Activated CD8-positive, alpha-beta memory T cell treated with anti-CD3 and anti-CD28 coated beads for 1 hour (primary cell): ENCODE measurements at places on chromosomes 6 and 20.

DNA sequence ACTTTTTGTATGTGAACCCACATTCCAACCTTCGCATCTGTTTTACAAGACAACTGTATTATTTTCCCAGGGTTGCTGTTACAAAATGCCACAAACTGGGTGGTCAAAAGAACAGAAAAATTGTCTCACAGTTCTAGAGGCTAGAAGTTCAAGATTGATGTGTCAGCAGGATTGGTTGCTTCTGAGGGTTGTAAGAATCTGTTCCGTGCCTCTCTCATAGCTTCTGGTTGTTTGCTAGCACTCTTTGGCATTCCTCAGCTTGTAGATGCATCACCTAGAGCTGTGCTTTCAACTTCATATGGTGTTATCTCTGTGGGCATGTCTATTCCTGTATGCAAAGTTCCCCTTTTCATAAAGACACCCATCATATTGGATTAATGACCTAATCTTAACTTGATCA is 1067.2 kb downstream of the EPHA7 start:
- no peak for DNase-seq

DNA sequence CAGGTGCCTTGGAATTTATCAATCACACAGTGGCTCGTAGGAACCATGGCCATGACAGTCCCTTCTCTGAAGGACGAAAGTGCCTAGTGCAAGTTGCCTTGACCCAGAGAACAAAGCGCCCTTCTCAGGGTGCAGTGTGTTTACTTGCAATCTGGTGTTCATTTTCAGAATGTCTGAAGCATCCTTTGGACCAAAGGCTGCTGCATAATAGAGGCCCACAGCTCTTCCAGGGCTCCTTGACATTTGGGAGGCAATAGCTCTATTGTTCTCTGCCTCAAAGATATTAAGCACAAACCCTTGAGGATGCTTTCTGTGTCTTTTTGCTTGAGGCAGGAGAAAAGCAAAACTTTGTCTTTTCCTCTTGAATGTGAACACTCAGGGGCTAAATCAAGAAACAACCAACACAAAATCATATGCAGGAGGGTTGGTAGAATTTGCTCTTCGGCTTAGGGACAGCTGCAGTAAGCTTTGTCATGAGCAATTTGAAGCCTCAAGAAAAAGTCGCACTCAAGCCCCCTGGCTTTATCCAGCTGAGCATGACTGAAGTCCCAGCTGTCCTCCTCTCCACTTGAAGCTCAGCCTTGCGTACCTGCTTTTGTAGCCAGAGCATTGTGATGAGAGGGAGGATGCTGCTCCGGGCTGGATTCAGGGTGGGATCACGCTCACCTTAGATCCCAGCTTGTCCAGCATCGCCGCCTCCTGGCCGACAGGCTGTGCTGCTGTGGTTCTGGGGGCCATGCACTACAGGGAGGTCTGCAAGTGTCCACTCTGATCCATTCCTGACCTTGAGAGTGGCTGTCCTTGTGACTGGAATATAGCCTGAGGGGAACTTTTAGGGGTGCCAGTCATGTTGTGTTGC is 495.4 kb downstream of the CDH26 start:
- DNase-seq: no peak

- DNase-seq: no peak
These were observed 687.4 kb downstream of the EPM2A start for GRCh38 chr6:145047891-145048290.

DNA sequence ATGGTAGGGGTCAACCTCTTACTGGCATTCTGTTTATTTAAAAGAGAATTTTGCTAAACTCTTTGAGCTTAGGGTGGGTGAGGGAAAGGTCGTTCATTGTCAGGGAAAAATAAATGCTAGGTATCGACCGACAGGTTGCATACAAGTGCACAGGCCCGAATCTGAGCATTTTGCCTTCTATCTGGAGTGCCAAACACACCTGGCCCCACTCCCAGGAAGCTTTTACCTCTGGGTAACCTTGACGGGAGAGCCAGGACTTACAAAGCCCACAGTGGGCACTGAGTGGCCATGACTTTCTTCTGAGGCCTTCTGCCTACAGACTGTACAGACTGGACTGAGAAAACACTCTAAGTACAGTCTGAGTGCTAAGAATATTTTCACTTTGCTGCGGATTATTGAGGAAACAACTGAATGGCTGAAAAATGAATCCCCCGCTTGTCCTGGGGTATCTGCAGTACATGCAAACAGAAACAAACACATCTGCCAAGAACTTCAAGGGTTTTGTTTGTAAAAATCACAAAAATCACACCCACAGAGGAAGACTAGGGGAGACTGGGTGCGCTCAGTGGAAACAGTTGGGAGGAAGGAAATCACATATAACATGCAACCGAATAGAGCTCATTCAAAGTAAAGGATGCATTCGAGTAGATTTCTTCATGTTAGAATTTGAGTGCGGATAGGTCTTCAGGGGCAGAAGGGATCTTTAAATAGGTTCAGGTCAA is 152.8 kb downstream of the NFATC2 start:
- DNase-seq: no peak

- peak; percentile 96 for DNase-seq
These were observed at the start of gene CHD6 for GRCh38 chr20:41617902-41618806. Gene CHD6, minus strand, starts transcription at chr20:41618377. Its CDS starts 67,040 bp downstream, at chr20:41551337.

DNA sequence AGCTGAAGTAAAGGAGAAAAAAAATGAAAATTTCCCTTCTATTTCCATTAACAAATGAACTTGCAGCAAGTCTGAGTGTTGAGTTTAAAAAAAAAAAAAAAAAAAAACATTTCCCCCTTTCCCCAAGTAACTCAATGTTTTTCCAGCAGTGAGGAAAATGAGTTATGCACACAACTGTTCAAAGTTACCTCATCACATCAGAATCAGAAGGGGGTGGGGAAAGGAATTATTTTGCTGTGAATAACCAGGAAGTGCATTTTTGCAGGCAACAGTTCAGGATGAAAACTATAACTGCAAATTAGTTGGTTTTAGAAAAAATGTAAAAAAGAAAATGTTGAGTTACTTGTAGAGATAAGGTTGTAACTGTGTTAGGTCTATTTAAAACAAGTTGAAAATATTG is 568.9 kb upstream of the CITED2 start:
- DNase-seq: no peak

DNA sequence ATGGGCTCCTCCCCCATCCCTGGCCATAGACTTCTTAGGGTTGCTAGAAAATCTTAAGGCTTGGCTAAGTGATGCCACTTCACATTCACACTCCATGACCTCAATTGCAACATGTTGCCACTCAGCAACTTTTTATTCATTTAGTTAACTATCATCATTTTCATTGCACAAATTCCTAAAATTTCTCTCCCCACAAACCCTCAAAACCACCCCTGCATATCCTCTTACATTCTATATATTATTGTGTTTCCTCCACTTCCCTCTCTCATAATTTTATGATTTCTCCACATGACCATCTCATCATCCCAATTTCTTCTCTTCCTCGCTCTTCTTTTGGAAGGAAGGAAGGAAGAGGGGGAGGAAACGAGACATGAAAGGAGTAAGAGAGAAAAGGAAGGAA is 436.0 kb downstream of the HACE1 start:
- DNase-seq: no peak

- DNase-seq: no peak
These were observed 254.8 kb upstream of the CHD6 start for GRCh38 chr20:41872930-41873329.

GRCh38 chr6:108417027-108417426 is 122.2 kb downstream of the AFG1L start:
- DNase-seq: no peak

- no peak for DNase-seq
These were observed 4.2 kb downstream of the RAMACL start for GRCh38 chr6:166582258-166582657.

DNA sequence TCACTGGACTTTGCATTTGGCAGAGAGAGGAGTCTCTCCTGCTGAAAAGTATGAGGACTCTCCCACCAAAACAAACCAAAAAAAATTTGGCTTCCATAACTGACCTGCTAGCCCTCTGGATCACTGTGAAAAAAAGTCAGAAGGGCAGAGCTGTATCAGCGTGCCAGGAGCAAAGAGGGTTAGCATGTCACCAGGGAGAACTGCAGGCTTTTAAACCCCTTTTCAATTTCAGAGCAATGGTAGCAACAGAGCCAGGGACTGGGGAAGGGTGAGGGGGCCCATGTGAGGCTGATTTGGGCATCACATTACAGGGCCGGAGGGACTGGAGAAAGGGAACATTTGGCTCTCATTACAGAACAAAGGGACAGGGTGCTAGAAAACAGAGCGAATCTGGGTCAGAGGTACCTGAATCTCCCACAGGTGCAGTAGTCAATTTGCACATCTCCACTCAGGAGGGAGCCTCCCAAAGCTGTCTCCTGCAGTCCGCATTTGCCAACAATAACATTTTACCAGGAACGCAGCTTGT is 185.7 kb upstream of the EYA4 start:
- no peak for DNase-seq

GRCh38 chr20:42754706-42755105 is 435.0 kb downstream of the PTPRT start:
- DNase-seq: no peak

- no peak for DNase-seq
These were observed 81.2 kb downstream of the PDE7B start for GRCh38 chr6:135932651-135933050.

- no peak for DNase-seq
These were observed 1.7 kb downstream of the CABLES2 start for GRCh38 chr20:62405108-62405980.

DNA sequence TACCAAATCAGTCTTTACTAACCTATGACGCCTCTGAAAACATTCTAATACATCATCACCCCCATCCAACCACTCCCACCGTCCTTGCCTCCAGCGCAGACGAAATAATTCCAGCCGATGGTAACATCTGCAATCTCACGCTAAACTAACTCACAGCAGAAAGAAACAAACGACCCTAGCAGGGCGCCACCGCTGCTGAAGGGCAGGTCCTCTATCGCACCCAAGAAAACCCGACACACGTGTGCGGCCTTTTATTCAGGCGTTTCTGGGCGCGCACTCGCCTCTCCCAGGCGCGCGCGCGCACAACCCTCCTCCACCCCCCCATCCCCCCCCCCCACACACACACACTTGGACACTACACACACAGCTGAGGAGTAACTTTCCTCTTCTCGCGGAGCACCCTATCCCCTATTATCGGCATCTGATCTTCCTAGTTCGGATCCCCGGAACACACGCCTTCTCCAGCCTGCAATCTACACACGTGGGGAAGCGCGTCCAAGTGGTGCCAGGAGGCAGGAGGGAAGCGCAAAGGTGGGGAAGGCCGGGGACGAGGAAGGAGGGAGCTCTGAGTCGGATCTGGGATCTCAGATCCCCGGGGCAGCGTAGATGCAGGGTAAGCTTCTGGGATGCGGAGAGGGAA is 1.4 kb downstream of the GFOD1 start:
- DNase-seq: no peak

DNA sequence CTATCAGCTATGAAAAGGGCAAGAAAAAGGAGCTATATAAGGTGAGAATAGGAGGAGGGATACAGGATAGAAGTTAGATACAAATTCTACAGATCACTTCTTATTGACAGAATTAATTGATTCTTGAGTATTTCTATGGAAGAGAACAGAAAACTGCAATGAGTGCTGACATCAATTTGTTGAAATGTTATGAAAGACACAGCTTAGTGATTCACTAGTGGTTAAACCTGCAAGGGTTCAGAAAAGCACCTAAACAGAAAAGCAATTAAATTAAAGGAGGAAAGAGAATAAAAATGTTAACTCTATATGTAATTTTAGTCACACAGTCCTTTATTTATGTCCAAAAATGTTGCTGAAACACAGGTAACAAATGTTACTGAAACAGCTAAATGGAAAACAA is 254.4 kb upstream of the RUNX2 start:
- DNase-seq: no peak

- no peak for DNase-seq
These were observed 205.9 kb downstream of the HACE1 start for GRCh38 chr6:104653781-104654180.

DNA sequence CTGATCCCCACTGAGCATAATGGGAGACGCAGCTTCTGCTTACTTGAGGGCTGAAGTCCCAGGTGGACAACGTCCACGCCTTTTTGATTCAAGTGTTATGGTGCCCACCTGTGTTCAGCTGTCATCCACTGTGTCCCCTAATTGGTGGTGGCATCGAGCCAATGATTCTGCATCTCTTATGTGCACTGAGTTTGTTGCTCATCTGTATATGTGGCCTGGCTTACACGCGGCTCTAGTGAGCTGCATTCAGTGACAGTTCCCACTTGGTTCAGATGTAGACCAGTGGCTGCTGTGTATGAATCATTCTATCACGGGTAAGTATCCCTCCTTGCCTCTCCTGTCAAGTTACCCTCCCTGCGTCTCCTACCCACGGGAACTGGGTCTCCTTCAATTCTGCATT is 131.2 kb upstream of the CLDN20 start:
- DNase-seq: no peak

- DNase-seq: no peak
These were observed 2.1 kb upstream of the TRERF1 start for GRCh38 chr6:42453654-42454427.
